NCI-H524 (cell line): ENCODE measurements at places on chromosomes 1 and 21.

DNA sequence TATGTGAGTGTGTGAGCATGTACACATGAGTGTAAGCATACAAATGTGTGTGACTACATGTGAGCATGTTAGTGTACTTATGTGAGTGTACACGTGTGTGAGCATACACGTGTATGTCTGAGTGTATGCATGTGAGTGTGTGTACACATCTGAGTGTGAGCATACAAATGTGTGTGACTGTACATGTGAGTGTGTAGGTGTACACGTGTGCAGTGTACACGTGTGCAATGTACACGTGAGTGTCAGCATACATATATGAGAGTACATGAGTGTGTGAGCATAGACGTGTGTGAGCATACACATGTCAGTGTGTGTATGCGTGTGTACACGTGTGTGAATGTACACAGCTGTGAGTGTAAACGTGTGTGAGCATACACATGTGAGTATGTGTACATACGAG is 170.6 kb downstream of the HUNK start:
- no peak for DNase-seq

- no peak for DNase-seq
These were observed 24.9 kb downstream of the MT1HL1 start for GRCh38 chr1:236979149-236979900.

DNA sequence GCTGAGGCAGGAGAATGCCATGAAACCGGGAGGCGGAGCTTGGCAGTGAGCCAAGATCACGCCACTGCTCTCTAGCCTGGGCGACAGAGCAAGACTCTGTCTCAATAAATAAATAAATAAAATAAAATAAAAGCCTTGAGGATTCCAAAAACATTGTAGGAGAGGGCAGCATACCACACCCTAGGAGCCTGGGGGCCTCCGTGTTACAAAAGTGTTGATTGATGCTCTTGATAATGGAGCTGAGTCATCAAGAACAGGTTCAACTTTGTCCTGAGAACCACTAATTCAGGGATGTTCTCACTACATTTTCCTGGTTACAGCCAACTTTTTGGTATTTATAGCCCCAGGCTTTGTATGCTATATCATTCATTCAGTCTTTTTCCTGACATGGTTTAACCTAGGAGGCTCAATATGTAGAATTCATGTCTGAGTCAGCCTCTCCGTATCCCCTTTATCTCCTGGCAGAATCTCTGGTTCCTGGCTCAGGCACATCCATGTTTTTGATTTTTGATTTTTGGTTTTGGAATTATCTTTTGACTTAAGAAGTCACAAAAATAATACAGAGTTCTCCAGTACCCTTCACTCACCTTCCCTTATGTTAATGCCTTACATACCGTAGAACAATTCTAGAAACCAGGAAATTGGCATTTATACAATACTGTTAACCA is 69.4 kb downstream of the LRRC8D start:
- DNase-seq, result no peak

DNA sequence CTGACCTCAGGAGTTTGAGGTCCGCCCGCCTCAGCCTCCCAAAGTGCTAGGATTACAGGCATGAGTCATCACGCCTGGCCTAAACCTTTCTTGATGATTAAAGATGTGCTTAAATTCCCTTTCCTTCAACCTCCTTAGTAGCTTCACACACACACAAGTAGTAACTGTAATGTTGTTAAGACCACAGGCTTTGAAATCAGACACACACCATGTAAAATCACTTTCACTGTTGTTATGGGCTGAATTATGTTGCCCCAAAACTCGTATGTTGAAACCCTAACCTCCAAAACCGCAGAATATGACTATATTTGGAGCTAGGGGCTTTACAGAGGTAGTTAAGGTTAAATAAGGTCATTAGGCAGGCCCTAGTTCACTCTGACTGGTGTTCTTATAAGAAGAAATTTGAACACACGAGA is 180.2 kb downstream of the NR5A2 start:
- no peak for DNase-seq

GRCh38 chr1:202765721-202766120 is 42.5 kb downstream of the KDM5B start:
- no peak for DNase-seq

DNA sequence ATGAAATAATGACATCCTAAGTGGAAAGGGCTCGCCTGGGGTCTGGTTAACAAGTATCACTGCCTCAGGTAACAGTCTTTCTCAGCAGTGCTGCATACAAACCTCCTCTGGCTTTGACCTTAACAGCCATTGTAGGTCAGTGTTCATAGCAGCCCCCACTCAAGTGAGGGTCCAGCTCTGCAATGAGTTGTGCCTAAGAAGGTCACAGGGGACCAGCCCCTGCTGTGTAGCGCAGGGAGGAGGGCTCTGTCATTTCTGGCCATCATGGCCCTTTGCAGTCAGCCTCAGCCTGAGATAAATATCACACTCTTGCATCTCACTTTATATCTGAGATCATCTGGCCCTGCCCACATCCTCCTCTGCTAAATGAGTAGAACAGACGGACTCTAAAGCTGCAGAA is 18.1 kb upstream of the MYSM1 start:
- DNase-seq, result no peak

- DNase-seq, result no peak
These were observed 63.7 kb upstream of the ANGPTL1 start for GRCh38 chr1:178934546-178934945.

DNA sequence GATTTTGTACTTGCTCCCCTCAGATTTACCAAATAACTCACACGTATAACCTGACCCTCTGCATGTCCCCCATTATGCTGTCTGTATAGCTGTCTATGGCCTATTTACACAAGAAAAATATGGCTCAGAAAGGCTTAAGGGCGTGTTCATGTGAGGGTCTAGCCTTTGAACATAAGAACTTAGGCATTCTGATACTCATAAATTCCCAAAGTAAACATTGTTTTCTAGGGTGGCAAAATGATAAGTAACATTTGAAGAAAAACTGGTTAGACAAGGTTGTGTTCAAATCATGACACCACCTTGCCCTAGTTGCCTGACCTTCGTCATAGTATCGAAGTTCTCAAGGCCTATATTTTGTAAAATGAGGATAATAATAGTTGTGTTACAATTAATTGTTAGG is 394.6 kb downstream of the LRRIQ3 start:
- no peak for DNase-seq

DNA sequence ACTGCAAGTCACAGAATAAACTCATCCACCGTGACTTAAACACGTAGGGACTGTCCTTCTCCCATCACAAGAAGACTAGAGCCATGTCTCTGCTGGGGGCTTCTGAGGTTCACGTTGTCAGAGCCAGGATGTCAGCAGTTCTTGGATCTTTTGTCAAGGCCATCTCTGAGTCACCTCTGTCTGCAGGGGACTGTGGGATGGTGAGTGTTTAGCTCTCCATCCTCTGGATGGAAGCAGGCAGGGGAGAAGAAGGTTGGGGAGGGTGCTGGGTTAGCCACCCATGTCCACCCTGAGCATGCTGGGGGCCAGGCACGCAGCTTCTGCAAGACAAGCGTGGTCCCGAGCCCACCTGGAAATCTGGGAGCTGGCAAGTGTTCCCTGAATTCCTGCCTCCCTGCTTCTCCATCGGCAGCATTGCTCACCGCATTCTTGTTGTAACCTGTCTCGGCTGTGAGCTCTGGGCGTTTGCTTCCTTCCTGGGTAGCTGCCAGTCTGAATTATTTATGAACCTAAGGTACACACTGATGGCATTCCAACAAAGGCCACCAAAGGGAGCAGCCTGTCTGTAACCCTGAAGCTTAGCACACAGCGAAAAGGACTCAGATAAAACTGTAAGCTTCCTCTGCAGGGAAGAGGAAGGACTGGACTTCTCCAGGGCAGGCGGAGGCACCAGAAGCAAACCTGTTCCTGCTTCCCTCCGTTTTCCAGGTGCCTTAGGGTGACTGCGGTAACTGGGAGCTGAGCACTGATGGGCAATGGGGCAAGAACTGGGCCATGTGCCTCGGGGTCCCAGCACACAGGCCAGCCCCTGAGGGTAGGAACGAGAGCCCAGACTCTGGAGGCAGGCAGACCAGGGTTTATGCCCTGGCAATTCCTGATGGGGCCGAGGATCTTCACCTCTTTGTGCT is 88.6 kb downstream of the RIPK4 start:
- no peak for DNase-seq

DNA sequence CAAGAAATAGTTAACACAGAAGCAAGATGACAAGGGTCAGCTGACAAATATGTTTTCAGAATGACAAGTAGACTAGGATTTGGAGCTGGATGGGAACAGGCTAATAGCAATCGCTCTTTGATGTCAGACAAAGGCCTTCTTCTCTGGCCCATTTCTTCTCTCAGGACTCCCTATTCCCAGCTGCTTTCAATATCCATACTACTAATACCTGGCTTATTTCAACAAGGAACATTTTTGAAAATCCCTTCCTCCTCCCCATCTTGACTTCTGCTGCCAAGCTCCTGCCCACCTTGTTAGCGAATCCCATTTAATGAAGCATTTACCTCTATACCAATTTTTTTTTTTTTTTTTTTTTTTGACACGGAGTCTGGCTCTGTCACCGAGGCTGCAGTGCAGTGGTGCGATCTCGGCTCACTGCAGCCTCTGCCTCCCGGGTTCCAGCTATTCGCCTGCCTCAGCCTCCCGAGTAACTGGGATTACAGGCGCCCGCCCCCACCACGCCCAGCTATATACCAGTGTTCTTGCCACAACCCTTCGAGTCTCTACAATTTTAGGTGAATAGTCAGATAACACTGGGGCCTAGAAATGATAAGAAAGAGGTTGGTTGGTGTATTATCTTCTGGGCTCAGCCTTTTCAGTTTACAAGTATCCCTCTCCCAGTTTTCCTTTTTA is 68.4 kb downstream of the MACF1 start:
- DNase-seq, result no peak

DNA sequence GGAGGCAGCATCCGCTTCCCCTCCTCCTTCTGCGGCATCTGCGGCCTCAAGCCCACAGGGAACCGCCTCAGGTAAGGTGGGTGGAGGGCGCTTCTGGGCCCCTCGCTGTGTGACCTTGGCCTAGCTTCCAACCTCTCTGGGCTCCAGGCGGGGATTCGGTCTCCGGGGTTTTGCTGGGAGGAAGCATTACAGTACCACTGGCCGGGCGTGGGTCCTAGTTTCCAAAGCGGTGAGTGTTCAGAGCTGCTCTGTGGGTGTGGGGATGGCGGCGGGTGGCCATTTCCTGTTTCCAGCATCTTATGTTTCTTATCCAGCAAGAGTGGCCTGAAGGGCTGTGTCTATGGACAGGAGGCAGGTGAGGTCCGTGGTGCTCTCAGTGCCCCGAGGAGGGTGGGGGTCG is 11.6 kb downstream of the FAAH start:
- DNase-seq, result no peak

DNA sequence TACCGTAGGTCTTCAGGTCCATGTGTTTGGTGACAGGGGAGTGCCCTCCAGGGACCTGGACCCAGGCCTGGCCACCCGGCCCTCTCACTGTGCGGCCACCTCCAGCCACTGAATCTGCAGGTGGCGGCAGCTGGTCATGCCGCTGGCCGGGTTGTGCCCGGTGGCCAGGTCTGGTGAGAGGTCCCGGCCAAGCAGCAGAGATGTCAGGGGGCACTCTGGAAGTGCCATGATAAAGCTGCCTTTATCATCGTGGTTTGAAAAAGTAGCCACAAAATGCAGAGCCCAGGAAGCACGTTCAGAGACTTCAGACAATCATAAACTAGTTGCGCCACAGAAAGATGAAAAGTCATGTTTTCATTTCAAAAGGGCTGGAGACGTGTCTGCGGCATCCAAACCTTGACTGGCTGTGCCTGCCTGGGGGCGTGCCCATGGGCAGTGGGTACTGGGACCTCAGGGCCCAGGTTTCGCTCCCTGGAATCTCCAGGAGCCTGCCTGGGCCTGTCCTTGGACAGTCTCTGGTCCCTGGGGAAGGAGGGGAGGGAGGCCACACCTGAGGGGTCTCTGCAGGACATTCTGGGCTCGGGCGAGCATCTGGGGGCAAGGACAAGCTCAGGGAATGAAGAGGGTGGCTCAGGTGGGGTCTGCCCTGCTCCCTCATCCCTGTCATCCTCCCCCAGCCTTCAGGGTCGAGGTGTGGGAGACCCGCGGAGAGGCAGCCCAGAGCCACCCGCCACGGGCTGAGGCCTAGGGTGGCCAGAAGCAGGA is 44.9 kb downstream of the COL18A1 start:
- no peak for DNase-seq

- DNase-seq, result no peak
These were observed 29.4 kb downstream of the ZZZ3 start for GRCh38 chr1:77652970-77653516.

DNA sequence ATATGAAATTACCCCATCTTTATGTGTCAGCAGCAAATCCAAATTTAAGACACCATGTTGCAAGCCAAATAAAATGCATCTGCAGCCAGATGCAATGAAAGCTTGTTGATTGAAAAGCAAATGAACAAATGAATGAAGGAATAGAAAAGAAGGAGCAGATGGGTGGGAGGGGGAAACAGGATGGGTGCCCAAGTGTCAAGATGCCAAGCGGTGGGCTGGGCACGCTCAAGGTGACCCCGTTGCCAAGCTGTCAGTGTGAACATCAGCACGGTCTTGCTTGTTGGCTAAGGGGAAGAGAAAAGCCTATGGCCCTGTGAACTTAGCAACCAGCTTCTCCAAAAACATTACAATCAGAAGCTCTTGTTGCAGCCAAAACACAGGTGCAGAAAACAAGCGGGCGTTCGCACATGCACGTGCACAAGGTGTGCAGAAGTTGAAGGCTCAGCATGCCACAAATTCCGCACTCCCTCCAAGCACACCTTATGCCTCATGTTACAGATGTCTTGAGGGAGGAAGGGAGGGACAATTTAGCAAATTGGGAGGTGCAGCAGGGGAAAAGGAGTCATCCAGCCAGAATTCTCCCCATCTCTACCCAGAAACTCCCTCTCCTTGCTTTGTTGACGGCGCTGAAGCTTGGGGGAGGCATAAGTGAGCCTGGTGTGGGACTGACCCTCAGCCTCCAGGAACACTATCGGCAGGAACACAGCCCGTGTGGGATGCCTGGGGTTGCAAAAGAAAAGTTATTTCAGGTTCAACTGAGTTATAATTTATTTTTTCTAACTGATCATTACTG is 62.4 kb downstream of the HIVEP3 start:
- no peak for DNase-seq

DNA sequence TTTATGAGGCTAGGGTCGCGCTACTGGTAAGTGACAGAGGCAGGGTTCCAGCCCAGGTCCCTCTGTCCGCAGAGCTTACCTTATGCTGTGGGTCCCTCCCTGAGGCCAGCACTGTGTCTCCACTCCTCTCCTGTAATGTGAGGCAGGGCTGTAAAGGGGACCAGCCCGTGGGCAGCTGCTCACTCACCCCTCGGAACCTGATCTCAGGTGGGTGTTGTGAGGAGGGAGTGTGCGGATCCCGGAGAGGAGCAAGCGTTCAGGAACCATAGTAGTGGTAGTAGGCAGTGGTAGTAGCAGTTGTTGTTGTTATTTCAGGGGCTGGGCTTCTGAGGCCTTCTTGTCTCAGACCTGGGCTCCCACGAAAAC is 1.7 kb downstream of the ZC3H12A start:
- DNase-seq, result no peak

DNA sequence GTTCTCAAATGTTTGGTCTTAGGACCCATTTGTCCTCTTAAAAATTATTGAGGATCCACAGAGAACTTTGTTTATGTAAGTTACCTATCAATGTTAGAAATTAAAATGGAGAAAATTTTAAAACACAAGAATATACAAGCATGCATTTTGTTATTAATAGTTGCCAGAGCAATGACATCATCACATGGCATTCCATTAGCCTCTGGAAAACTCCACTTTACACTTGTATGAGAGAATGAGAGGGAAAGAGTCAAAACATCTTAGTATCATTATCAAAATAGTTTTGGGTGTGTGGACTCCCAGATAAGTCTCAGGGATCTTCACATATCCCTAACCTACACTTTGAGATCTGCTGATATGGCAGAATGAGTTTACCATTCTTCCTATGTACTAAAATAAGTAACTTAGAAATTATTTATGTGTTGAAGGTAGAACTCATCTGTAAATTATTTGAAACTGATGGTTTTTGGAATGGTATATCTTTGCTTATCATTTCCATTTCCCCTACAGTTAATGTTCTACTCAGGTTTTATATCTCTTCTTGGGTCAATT is 48.8 kb downstream of the RNF220 start:
- no peak for DNase-seq
